ENCODE measurements at places on chromosomes 6 and 20.
A peak's percentile ranks its signal among the peaks of the same experiment; 100 is the strongest.

GRCh38 chr6:7939184-7939863, 28.7 kb upstream of the TXNDC5 start:
- no peak for DNase-seq

DNA sequence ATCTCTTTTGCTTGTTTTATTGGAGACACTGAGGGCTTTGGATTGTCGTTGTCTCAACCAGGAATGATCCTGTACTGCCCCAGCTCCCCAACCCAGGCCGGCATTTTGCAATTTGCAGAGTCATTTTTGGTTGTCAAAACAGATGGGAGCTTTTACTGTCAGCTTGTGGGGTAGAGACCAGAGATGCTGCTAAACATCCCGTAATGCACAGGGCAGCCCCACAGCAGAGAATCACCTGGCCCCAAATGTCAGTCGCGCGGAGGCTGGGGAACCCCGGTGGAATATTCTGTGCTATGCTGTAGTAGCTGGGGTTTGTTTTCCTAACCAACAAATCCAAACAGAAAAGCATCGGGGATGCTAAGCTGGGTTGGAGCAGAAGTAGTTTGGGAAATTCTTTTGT, 99.7 kb downstream of the TSHZ2 start:
- no peak for DNase-seq

- no peak for DNase-seq
These were observed 91.9 kb downstream of the ADGRB3 start for GRCh38 chr6:68726992-68727391.

GRCh38 chr6:105442369-105442768, 39.5 kb upstream of the PREP start:
- DNase-seq: no peak

- no peak for DNase-seq
These were observed 10.1 kb downstream of the UTRN start for GRCh38 chr6:144295211-144295610.

GRCh38 chr6:154039231-154039842, at the start of gene OPRM1:
Gene OPRM1 (plus strand): TSS chr6:154039240. CDS start chr6:154039545, 305 bp downstream.
- peak; percentile 83 for DNase-seq

GRCh38 chr6:125271486-125272159, 30.1 kb downstream of the HDDC2 start:
- no peak for DNase-seq

GRCh38 chr6:18151801-18152200, 3.1 kb downstream of the TPMT start:
- DNase-seq: no peak

DNA sequence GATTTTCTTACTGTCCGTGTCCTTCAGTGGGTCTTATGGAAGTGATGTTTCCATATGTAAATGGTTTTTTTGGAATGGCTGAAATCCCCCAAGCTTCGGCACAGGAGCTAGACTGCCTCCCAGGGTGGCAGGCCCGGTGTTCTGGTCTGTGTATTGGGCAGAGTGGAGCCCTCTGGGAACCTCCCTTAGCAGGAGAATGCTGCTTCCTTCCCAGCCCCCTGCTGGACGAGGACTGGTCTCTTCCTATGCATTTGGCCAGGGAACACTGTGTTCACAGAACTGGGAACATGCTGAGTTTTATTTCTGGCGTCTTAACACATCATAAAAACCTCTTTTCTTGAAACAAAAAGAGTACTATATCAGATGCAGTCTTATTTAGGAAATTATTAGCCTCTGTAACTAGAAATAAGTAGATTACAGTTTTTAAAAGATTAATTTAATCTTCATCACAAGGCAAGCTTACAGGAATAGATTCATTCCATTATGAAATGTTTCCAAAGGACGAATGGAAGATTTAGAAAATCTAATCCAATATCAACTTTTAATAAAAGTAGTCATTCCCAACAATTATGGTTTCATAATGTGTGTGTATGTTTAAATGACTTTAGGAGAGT, 56.6 kb downstream of the SYTL3 start:
- DNase-seq: peak; percentile 69

DNA sequence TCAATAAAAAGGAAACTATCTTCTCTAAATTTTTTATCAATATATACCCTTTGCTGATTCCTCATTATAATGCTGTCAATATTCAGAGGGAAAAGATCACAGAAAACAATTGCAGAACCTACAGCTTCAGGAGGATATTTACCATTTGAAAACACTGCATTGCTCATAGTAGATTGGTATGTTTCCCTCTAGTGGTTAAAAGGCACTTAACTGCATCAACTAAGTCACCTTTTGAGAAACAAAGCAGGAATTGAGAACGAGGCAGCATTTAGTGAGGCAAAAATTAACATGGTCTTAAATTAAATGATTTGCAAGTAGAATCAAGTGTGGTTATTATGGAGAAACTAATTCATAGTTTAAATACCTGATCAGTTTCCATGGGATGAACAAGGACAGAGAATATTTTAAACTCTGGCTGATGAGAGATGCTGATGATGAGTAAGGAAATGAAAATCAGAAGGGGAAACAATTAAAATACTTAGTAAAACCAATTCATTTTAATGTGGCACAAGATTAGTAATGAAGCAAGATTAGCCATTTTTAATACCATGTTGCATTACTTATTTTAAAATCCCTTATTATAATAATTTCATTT, 642.1 kb downstream of the EPHA7 start:
- DNase-seq: no peak

- no peak for DNase-seq
These were observed 188.4 kb downstream of the JARID2 start for GRCh38 chr6:15434263-15434662.

- DNase-seq: peak; percentile 58
These were observed 193.8 kb downstream of the SMOC2 start for GRCh38 chr6:168634541-168635328.

DNA sequence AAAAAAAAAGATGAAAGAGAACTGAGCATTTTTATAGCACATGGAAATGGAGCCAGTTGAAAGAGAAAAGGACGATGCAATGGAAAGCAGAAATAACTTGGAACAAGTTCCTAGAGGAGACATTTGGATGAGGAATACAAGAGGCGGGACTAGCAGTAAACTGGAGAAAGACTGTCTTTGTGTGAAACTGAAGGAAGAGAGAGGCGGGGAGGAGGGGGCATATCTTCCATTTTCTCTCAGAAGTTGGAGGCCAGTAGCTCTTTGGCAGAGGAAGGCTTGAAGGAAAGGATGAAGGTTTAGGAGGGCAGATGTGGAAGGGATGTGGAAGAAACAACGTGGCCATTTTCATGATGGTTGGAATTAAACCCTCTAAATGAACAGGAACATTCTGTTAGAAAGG, 33.0 kb upstream of the ADGRF1 start:
- DNase-seq: no peak
